Stomach (tissue), 19 donors: ENCODE measurements at places on chromosomes 6 and 20. TPM values are rescaled to one million over a fixed set of nuclear protein-coding genes. Genes with fewer than 3 reads are reported as not detected.

DNA sequence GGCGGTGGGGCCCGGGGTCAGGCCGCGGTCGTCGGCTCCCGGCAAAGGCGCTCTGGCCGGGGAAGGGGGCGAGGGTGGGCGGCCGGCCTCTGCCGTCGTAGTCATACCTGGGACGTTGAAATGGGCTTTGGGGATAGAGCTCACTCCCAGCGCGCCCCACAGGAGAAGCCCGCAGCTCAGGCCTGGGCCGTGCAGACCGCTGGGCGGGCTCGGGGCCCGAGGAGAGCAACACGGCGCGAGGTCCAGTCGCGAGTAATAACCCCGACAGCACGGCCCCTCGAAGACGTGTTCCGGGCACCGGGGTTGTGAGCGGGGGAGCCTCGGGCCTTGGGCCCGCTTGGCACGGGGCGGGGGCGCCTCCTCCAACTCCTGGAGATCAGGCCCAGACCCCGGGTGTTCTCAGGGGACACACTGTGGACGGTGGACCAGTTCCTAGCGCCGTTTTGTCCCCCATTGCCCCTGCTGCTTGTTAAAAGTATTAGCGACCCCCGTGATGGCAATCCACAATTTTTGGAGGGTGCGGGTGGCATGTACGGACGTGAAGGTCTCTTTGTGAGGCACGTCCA, 10.9 kb downstream of the FOXC1 start:
- no peaks in the 10 kb centered on the region for H3K36me3 ChIP-seq
- no peak overlapping the region for H3K4me3 ChIP-seq

DNA sequence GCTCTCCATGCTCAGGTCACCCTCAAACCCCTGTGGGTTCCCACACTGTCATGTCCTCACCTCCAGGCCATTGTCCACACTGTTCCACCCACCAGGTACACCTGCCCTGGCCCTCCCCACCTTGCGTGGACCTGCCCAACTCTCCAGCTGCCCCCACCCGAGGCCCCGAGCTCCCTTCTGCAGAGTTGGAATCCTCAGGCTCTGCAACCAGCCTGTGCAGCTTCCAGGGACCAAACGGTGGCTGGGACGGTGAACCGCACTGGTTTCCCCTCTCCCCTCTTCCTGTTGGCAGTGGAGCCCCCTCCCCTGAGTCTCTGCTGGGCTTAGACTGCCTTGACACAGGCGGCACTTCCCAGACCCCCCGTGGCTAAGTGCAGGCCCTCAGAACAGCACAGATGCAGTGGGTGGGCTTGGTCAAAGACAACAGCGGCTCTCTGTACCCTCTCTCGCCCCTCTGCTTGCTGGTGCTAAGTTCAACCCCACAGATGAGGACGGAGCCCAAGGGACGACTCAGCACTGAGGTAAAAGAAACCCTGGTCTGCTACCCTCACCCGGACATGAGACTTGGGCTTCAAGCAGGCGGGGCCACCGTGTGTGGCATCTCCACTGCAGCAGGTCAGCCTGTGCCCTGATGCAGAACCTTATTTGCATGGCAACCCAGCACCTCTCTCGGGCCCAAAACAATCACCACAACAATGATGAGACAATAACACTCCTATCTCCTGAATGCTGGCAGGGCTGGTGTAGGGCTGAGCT, 11.0 kb downstream of the ZBP1 start:
- no peak overlapping the region for H3K27ac ChIP-seq
- no peaks in the 10 kb centered on the region for H3K36me3 ChIP-seq
- H3K27me3 ChIP-seq: peaks cover 3% of the 10 kb centered on the region

- no peak overlapping the region for H3K4me3 ChIP-seq
- no peaks in the 10 kb centered on the region for H3K4me1 ChIP-seq
- no peaks in the 10 kb centered on the region for H3K36me3 ChIP-seq
- H3K27me3 ChIP-seq: no peaks in the 10 kb centered on the region
Observed at GRCh38 chr6:11779329-11780096, 910 bp upstream of the ADTRP start.

DNA sequence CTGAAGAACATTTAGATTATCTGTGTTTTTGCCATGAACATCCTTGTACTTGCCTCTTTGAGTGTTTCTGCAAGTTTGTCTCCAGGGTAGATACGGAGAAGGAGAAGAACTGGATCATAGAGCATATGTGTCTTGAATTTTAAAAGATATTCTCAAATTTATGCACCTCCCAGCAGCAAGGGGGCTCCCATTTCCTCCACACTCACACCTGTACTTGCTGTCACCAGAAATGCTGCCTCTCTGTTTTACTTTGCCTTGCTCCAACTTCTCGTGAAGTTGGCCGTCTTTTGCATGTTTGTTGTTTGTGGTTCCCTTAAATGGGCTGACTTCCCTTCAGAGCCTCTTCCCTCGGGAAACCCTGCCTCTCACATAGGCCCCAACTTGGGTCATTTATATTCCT, 171.0 kb downstream of the TFAP2C start:
- no peak overlapping the region for H3K4me3 ChIP-seq
- no peaks in the 10 kb centered on the region for H3K27me3 ChIP-seq
- no peaks in the 10 kb centered on the region for H3K4me1 ChIP-seq
- no peak overlapping the region for H3K27ac ChIP-seq
- DNase-seq: no peak

- peaks cover 94% of the 10 kb centered on the region for H3K4me1 ChIP-seq
- peak; percentile 41 for DNase-seq
- H3K27ac ChIP-seq: peak overlapping the region; percentile 87
- no peaks in the 10 kb centered on the region for H3K36me3 ChIP-seq
- no peaks in the 10 kb centered on the region for H3K27me3 ChIP-seq
Observed at GRCh38 chr20:36856195-36856594, 19.7 kb upstream of the TLDC2 start.

SLC22A7 gene
- total RNA-seq: not detected

DNA sequence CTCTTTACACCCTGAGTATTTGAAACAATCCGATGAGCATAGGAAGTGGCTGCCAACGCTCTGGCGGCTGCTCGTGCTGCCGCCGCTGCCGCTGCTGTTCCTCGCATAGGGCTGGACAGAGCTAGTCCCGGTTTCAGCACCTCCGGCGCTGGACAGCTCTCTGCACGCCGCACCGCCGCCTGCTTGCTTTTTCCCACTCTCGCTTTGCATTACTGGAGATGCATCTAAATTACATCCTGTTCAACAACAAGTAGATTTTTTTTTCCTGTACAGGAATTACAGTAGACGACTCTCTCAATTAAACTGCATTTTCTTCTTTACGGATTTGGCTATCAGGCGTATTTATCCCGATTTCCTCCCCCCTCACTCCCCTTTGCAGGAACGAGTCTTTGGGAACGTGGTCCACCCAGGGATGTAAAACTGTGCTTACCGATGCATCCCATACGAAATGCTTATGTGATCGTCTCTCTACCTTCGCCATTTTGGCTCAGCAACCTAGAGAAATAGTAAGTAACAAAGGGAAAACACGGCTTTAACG, 563.8 kb downstream of the LMBRD1 start:
- H3K4me1 ChIP-seq: no peaks in the 10 kb centered on the region
- H3K27ac ChIP-seq: no peak overlapping the region
- no peaks in the 10 kb centered on the region for H3K27me3 ChIP-seq
- DNase-seq: peak; percentile 95
- no peaks in the 10 kb centered on the region for H3K36me3 ChIP-seq
- H3K4me3 ChIP-seq: no peak overlapping the region

CGA gene
- total RNA-seq: not detected

POM121L2 gene
- total RNA-seq: not detected

- no peak overlapping the region for H3K27ac ChIP-seq
- no peak overlapping the region for H3K4me3 ChIP-seq
- no peaks in the 10 kb centered on the region for H3K4me1 ChIP-seq
- no peak for DNase-seq
Observed at GRCh38 chr6:3568396-3569082, 111.7 kb upstream of the SLC22A23 start.

- no peaks in the 10 kb centered on the region for H3K36me3 ChIP-seq
- H3K4me1 ChIP-seq: peaks cover 35% of the 10 kb centered on the region
- H3K27ac ChIP-seq: no peak overlapping the region
- H3K27me3 ChIP-seq: no peaks in the 10 kb centered on the region
- DNase-seq: no peak
Observed at GRCh38 chr20:8805737-8806442, 263.0 kb upstream of the PLCB4 start.

GRCh38 chr20:61988665-61989064, 77.0 kb downstream of the TAF4 start:
- H3K27me3 ChIP-seq: no peaks in the 10 kb centered on the region
- no peak for DNase-seq
- H3K27ac ChIP-seq: no peak overlapping the region
- H3K36me3 ChIP-seq: peaks cover 33% of the 10 kb centered on the region

DNA sequence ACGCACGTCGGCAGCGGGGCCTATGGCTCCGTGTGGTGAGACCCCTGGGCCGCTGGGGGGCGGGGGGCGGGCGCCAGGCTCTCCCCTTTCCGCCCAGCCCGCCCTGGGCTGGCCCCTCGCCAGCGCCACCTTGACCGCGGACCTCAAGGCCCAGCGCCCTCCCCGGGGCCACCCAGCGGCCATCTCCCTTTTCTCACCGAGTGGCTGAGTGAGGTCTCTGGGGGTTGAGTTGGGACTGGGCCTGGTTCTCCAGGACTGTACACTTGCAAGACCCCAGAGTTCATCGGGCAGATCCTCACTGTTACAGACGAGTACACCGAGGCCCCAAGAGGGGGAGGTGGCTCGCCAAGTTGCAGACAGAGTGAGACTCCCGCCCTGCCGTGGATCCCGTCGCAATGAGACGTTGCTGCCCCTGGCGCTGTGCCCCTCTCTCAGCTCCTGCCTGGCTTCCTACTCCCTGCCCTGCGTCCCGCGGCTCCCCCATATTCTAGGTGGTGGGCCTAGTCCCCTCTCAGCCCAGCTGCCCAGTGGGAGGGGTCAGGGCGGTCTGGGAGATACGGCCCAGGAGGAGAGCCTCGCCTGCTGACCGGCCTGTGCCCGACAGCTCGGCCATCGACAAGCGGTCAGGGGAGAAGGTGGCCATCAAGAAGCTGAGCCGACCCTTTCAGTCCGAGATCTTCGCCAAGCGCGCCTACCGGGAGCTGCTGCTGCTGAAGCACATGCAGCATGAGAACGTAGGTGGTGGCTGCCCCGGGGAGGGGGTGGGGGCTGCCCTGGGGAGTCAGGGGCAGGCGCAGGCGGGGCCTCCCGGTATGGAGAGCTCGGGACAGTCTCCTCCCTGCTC, 576 bp downstream of the MAPK13 start:
- peaks cover 3% of the 10 kb centered on the region for H3K36me3 ChIP-seq
- H3K4me3 ChIP-seq: peak overlapping the region; percentile 53
- DNase-seq: peak; percentile 74
- H3K27ac ChIP-seq: peak overlapping the region; percentile 83

GRCh38 chr20:23684261-23684660, 4.6 kb downstream of the CST4 start:
- no peaks in the 10 kb centered on the region for H3K27me3 ChIP-seq
- no peak for DNase-seq
- H3K36me3 ChIP-seq: no peaks in the 10 kb centered on the region
- no peaks in the 10 kb centered on the region for H3K4me1 ChIP-seq
- H3K4me3 ChIP-seq: no peak overlapping the region

DNA sequence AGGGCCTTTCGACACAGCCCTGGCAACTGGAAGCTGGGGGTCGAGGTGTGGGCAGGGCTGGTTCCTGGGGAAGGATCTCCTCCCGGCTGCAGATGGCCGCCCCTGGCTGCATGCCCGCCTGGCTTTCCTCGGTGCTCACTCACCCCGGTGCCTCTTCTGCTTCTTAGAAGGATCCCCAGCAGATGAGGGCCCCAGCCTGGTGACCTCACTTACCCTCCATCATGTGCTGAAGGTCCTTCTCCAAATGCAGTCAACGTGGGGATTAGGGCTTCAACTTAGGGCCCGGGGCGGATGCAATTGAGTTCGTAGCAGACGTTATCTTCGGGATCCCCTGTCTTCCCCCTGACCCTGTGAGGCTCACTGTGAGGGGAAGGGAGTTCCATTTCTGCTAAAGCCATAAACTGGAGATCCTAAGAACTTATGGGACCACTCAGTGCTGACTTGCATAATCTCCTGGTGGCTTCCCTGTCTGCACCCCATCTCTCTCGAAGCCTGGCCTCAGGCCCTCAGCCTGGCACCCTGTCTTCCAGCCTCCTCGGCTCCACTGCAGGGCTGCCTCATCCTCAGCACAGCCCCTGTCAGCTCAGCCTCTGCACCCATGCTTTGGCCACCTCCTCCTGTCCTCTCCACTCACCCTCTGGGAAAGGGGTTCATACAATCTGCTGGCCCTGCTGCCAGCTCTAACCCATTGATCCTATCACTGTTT, 92.6 kb downstream of the THBS2 start:
- DNase-seq: no peak
- H3K36me3 ChIP-seq: no peaks in the 10 kb centered on the region
- H3K4me1 ChIP-seq: no peaks in the 10 kb centered on the region
- no peak overlapping the region for H3K27ac ChIP-seq
- no peak overlapping the region for H3K4me3 ChIP-seq

SLC32A1 gene
- total RNA-seq: not detected

TSPYL4 gene
- 2.3 TPM for total RNA-seq
